ENCODE measurements at places on chromosomes 2 and 18.

GRCh38 chr2:15993232-15993610 is 52.9 kb downstream of the MYCN start:
- no peak for DNase-seq

- DNase-seq: no peak
Measured at GRCh38 chr2:174878537-174879147, 114.4 kb upstream of the CHRNA1 start.

DNA sequence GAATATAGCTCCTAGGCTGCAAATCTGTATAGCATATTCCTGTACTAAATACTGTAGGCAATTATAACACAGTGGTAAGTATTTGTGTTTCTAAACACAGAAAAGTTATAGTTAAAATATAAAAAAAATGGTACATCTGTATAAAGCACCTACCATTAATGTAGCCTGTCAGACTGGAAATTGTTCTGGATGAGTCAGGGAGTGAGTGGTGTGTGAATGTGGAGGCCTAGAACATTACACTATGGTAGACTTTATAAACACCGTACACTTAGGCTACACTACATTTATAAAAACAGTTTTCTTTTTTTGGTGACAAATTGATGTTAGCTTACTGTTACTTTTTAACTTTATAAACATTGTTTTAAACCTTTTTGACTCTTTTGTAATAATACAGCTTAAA is 226.3 kb downstream of the CCDC85A start:
- DNase-seq: no peak

GRCh38 chr2:180742801-180743200 is 237.6 kb upstream of the UBE2E3 start:
- DNase-seq: no peak

- DNase-seq: no peak
Measured at GRCh38 chr2:240383099-240383758, 52.2 kb upstream of the GPC1 start.

GRCh38 chr2:216626168-216626874 is 6.9 kb upstream of the IGFBP2 start:
- DNase-seq: no peak

GRCh38 chr18:76495006-76495370 is at the start of gene ZNF516:
TSS of gene ZNF516 (minus strand) at chr18:76495242. CDS start at chr18:76443054, 52,188 bp downstream.
- DNase-seq: no peak

DNA sequence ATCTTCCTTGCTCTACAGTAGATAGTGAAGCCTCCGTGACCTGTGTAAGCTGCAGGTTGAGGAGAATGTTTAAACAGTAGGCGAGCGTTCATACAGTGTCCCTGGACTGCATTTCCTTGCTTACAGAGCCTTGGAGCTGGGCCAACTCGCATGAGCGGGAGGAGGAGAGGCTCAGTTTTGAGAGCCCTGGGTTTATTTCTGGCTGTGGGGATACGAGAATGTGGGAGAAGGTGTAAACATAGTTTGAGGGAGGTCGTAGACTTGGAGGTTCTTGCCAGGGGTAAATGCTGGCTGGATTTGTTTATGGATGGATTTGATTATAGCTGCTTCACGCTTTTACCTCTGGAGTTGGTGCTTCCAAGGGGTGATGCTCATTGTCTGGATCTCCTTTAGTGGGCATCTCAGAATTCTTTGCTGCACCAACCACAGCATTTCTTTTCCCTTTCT is 20.8 kb downstream of the CRIM1 start:
- no peak for DNase-seq

DNA sequence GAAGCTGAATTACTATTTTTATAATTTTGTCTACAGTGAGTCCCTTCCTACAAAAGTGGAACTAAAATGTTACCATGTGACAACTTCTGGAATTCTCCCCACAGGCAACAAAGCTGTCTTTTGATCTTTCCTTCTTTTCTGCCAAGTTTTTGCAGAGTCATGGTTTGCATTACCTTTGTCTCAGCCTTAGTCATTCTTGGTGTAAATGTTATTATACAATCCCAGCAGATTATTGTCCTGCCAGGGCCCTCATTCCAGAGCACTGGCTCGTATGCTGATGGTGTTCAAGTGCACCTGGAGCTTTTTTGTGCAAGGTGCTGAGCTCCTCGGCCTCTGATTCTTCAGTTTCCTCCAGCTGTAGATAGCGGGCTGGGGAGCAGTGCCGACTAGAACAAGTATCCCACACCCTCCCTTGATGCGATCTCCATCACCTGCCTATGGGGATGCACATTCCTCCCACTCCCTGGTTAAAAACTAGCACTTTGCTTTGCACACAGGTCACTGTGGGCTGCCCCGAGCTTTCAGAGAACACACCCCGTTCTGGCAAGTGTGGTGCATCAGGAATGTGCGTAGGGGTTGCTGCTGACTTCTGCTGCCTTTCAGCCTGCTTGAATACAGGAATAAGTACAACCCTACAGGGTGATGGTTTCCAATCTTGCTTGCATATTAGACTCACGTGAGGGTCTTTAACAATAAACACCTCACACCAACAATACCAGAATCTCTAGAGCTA is 263.6 kb downstream of the RNF144A start:
- no peak for DNase-seq

DNA sequence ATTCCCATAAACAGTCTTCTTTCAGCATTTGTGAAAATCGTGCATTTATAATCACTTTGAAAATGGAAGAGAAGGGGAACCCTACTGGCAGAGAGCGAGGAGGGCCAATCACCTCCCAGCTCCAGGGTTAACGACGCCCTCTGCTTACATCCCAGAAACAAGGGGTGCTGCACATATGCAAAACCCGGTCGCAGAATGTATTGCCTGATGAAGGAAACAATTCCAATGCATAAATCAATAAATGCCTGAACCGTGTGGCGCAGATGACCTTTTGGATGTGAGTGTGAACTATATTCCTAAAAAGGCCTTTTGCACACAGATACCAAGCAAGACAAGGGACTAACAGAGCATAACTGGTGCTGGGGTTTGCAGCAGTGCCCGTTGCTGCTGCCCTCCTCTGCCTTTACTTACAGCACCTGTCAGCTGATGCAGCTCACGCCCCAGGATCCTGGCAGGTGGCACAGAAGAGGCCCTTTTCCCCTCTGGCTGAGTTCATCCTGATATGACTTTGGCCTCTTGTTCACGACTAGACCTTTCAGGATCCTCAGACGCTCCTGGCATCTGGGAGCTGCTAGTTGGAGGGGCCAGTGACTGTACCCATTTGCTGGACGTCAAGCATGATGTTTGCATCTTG is 67.8 kb downstream of the MYT1L start:
- DNase-seq: no peak

DNA sequence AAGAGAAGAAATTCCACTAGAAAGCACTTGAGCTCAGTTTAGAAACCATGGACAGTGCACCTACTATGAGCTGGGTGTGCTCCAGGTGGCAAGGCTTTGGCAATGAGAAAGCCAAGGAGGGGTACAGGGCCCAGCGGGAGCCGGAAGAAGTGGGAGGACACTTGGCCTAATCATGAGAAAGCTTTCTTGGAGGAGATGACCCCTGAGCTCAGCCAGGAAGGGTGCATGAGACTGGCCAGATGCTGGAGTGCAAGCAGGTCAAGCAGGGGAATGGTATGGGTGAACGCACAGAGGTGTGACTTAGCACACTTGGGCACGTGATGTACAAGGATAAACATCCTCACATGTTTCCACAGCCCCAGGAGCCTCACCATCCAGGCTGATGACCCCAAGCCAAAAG is 97.2 kb upstream of the GLI2 start:
- no peak for DNase-seq

DNA sequence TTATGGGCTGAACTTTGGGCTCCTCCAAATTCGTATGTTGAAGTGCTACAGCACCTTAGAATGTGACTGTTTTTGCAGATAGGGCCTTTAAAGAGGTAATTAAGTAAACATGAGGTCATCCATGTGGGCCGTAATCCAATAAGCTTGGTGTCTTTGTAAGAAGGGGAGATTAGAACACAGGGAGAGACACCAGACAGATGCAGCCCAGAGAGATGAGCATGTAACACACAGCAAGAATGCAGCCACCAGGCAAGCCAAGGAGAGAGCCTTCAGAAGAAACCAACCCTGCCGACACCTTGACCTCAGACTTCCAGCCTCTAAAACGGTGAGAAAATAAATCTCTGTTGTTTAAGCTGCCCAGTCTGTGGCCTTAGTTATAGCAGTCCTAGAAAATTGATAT is 74.3 kb downstream of the HRH4 start:
- no peak for DNase-seq

- no peak for DNase-seq
Measured at GRCh38 chr18:3468833-3469232, 18.9 kb downstream of the TGIF1 start.

DNA sequence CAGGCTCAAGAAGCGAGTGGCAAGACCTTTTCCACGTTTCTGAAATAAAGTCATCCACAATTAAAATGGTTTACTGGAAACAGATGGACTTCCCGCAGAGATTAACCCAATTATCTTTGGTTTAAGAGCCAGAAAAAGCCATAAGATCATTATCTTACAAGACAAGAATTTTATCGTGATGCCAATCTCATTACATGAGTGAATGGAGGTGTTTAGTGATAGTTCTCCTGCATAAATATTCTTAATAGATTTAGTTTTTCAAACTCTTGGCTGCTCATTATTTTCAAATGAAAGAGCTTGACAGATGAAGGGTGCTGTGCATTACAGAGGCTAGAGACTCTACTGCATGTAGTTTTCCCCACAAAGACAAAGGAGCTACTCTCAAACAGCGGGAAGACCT is 1028.4 kb upstream of the PIK3C3 start:
- DNase-seq: no peak

DNA sequence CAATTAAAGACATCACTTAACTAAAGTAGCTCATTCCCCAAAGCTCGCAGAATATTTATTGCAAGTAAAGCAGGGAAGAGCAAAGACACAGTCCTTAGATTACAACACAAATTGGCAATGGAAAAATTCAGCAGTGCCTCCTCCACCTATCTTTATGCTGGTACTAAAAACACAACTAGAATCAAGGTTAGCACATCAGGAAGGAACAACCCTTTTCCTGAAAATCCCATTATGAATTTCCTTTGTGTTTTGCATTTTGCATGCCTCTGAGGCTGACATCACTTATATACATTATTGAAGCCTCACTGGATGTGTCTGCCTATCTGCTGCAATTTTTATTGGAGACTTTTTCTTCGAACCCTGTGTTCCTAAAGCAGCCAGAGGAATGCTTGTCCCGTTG is 193.8 kb upstream of the STK17B start:
- no peak for DNase-seq

- no peak for DNase-seq
Measured at GRCh38 chr2:14619441-14619840, 13.1 kb upstream of the LRATD1 start.

DNA sequence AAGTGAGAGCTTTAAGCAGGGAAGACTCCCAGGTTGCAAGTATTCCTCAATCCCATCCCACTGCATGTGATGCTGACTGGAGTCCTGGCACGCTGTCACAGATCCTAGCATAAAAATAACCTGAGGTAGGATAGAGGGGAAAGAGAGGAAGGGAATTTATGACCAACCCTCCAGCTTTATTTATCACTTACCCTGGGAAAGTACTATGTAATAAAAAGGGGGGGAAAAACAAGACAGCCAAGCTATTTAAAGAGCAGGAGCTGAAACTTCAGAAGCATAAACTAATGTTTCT is 122.2 kb downstream of the SLC8A1 start:
- no peak for DNase-seq

DNA sequence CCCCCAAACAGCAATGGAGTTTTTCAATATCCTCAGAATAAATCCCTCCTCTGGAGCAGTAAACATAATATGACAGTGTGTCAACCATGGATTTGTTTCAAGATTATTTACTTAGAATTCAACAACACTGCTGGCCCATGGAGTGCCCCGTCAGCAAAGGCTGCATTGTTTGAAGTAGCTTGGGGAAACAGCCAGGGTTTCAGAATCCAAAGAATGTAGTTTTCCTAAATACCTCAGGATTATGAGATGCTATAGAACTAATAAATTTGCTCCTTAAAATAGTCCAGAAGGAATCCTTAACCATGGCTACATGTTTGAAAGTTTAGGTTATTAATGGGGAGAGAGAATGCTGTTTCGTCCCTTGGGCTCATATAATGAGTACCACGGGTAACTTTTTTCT is 13.1 kb upstream of the CETN1 start:
- no peak for DNase-seq

- DNase-seq: no peak
Measured at GRCh38 chr18:79217979-79218604, 148.9 kb downstream of the ATP9B start.

- no peak for DNase-seq
Measured at GRCh38 chr2:240792629-240793312, 27.2 kb downstream of the KIF1A start.

- no peak for DNase-seq
Measured at GRCh38 chr18:14781671-14782070, 33.7 kb downstream of the ANKRD30B start.

- no peak for DNase-seq
Measured at GRCh38 chr2:82023710-82024109, 1719.2 kb upstream of the LRRTM1 start.

GRCh38 chr2:69026691-69027459 is 13.9 kb downstream of the ANTXR1 start:
- DNase-seq: no peak

GRCh38 chr18:60554967-60555366 is 182.4 kb upstream of the MC4R start:
- no peak for DNase-seq

- no peak for DNase-seq
Measured at GRCh38 chr2:218161644-218162043, 5.1 kb downstream of the CXCR1 start.

- DNase-seq: no peak
Measured at GRCh38 chr2:218320704-218321336, 28.5 kb upstream of the TMBIM1 start.

DNA sequence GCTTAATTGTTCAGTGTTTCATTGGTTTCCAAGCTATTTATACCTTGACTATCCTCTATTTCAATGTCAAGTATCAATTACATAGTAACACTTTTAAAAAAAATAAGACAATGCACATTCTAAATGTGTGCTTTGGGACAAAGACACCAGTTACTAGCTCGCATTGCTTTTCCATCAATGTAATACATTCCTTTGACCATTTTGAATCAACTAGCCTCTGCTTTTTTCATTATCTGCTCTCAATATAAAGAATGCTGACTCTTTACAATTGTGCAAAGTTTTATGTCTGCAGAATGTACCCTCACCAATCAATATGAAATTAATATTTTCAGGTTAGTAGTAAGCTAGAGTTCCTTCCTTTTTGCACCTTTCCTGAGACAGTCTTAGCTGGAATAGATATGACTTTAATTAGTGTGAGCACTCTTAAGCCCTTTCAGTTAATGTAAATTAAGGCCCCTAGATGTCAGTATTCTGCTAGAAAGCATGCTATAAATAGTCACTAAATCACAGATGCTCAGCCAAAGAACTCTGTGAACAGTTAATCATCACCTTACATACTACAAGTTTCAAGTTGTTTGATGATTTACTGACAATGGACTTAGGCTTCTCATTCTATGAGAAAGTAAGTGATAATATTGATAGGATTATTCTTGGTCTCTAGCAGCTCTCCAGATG is 413.6 kb downstream of the PTH2R start:
- DNase-seq: peak; percentile 20

Data from HS-5 (cell line).